ENCODE measurements at places on chromosomes 4 and X. TPM values are rescaled to one million over a fixed set of nuclear protein-coding genes. Genes with fewer than 3 reads are reported as not detected.

Gene PCDH18
- 69.3 TPM for total RNA-seq

Gene RENBP
- total RNA-seq = 18.9 TPM

GRCh38 chr4:129641179-129641578 is 545.2 kb downstream of the C4orf33 start:
- no peak for DNase-seq

DNA sequence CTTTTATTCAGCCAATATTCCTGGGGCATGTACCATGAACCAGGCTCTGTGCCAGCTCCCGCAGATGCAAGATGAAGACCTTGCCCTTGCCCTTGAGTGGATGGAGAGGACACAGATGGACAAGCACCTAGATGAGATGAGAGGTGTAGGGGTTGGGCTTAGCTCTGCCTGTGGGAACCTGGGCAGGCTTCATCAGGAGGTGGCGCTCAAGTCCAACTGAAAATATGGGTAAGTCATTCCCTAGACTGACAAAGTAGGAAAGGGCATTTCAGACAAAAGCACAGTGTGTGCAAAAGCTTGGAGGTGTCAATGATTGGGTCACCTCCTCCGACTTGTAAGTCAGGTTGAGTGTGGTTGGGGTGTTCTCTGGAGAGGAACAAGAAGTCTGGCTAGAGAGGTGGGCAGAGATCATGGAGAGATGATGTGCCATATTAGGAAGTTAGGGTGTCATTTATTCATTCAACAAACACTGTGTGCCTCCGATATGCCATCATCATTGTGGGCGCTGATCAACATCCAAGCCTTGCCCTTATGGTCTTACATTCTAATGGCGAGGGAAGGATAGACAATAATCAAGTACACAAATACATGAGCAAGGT is 64.6 kb downstream of the ANAPC4 start:
- no peak for DNase-seq

Gene SLC6A14
- not detected for total RNA-seq
